Smooth muscle cell of the coronary artery (primary cell): ENCODE measurements at places on chromosomes 16 and 17. TPM values are rescaled to one million over a fixed set of nuclear protein-coding genes. Genes with fewer than 3 reads are reported as not detected.

The CDC6 gene
- 1.5 and 5.6 TPM in 2 replicates for total RNA-seq

The CACNG1 gene
- total RNA-seq: not detected in 2 replicates

The MYH1 gene
- total RNA-seq: not detected in 2 replicates

The CORO1A gene
- total RNA-seq: 0.47 and 1.9 TPM in 2 replicates

The FAM83G gene
- 1.6 and 14.3 TPM in 2 replicates for total RNA-seq

The RNF112 gene
- total RNA-seq: 1.6 and 6.8 TPM in 2 replicates

The DVL2 gene
- 56.3 and 89.0 TPM in 2 replicates for total RNA-seq

The KCNJ2 gene
- 0.75 and 19.0 TPM in 2 replicates for total RNA-seq

The C17orf67 gene
- 0.68 and 0.70 TPM in 2 replicates for total RNA-seq

The ZG16B gene
- 2.1 TPM in 1 of 2 replicates, not detected in the other for total RNA-seq

The ZFP3 gene
- total RNA-seq: 0.47 and 0.90 TPM in 2 replicates

The AKTIP gene
- 18.7 and 22.2 TPM in 2 replicates for total RNA-seq

The KCNG4 gene
- not detected in 2 replicates for total RNA-seq

The GID4 gene
- total RNA-seq: 4.2 and 8.9 TPM in 2 replicates

The CEP295NL gene
- 0.75 and 2.0 TPM in 2 replicates for total RNA-seq

The CANT1 gene
- 25.6 and 43.4 TPM in 2 replicates for total RNA-seq

The IKZF3 gene
- not detected in 2 replicates for total RNA-seq

The NPIPB8 gene
- total RNA-seq: not detected in 2 replicates

The LGALS9C gene
- total RNA-seq: not detected in 2 replicates

The RANBP10 gene
- total RNA-seq: 2.7 and 5.9 TPM in 2 replicates

The TAT gene
- not detected in 2 replicates for total RNA-seq

The DLX3 gene
- not detected in 2 replicates for total RNA-seq

The SPNS2 gene
- total RNA-seq: 0.23 TPM in 1 of 2 replicates, not detected in the other

The GAST gene
- total RNA-seq: not detected in 2 replicates

The ANKS3 gene
- 27.2 and 30.7 TPM in 2 replicates for total RNA-seq

The RNF135 gene
- 5.4 and 6.3 TPM in 2 replicates for total RNA-seq

The ERN2 gene
- total RNA-seq: 0.35 TPM in 1 of 2 replicates, not detected in the other

The TMEM238L gene
- not detected in 2 replicates for total RNA-seq

The TNFSF12 gene
- total RNA-seq: 3.9 TPM in 2 replicates

The CA4 gene
- total RNA-seq: not detected in 2 replicates

The ABCC12 gene
- not detected in 2 replicates for total RNA-seq

The IRX3 gene
- 2.0 and 3.9 TPM in 2 replicates for total RNA-seq

The CNGB1 gene
- under 0.01 TPM in 1 of 2 replicates, not detected in the other for total RNA-seq

The CRHR1 gene
- not detected in 2 replicates for total RNA-seq

The NUTF2 gene
- total RNA-seq: 79.6 and 157 TPM in 2 replicates

The HSD17B1 gene
- total RNA-seq: 1.8 and 8.9 TPM in 2 replicates

The SREBF1 gene
- 39.4 and 42.0 TPM in 2 replicates for total RNA-seq

The SPN gene
- total RNA-seq: under 0.01 TPM in 1 of 2 replicates, not detected in the other

The SULT1A1 gene
- 5.0 and 12.9 TPM in 2 replicates for total RNA-seq

The GLG1 gene
- total RNA-seq: 143 and 156 TPM in 2 replicates

The IRX5 gene
- 1.2 and 2.7 TPM in 2 replicates for total RNA-seq

The WWOX gene
- total RNA-seq: 8.3 and 20.8 TPM in 2 replicates

The SPATA32 gene
- not detected in 2 replicates for total RNA-seq

The CCT6B gene
- 0.23 and 1.1 TPM in 2 replicates for total RNA-seq

The CDRT15 gene
- not detected in 2 replicates for total RNA-seq

The RHBDL1 gene
- total RNA-seq: 0.98 and 6.6 TPM in 2 replicates

The PTX4 gene
- not detected in 2 replicates for total RNA-seq

The GINS2 gene
- total RNA-seq: 0.47 and 3.2 TPM in 2 replicates

The TAX1BP3 gene
- total RNA-seq: 81.9 and 210 TPM in 2 replicates

The BEAN1 gene
- total RNA-seq: under 0.01 and 0.35 TPM in 2 replicates

The ITGB4 gene
- 0.23 TPM in 2 replicates for total RNA-seq

The SYCE1L gene
- total RNA-seq: 1.2 TPM in 1 of 2 replicates, not detected in the other

The CLEC10A gene
- 0.70 TPM in 1 of 2 replicates, not detected in the other for total RNA-seq

The TBX6 gene
- total RNA-seq: under 0.01 and 0.12 TPM in 2 replicates

The RHBDF1 gene
- 27.8 and 35.7 TPM in 2 replicates for total RNA-seq

The CLEC19A gene
- total RNA-seq: not detected in 2 replicates

The MT1M gene
- total RNA-seq: 2.0 and 9.5 TPM in 2 replicates
